CD4-positive, alpha-beta T cell (primary cell): ENCODE measurements at places on chromosomes 3 and 15.

- no peak for DNase-seq
Observed at GRCh38 chr15:62090988-62091387, 24.2 kb downstream of the C2CD4A start.

- DNase-seq, result no peak
Observed at GRCh38 chr3:73558727-73559075, 66.0 kb downstream of the PDZRN3 start.

- DNase-seq, result peak; percentile 65
Observed at GRCh38 chr3:197456261-197457091, 99.3 kb downstream of the BDH1 start.

DNA sequence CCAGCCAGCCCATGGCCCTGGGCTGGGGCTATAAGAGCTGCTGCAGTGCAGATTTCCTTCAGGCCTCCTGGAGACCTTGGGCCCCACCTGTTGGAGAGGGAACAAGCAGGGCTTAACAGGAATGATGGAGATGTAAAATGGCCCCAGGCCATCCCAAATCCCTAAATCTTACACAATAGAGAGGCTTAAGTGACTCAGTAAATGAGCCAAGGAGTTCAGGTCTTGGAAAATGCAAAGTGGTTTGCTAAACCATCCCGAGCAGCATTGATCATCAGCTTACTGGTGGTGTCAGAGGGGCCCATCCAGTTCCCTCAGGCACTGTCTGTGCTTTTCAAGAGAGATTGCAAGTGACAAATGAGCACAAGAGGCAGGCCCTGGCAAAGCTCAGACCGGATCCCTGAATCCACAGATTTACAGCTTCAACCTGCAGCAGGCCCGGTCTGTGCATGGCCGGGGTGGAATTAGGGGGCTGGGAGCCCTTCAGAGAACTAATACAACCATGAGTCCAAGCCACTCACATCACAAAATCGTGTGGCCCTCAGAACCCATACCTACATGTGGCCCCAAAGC lies 325.4 kb downstream of the UACA start:
- DNase-seq, result no peak

DNA sequence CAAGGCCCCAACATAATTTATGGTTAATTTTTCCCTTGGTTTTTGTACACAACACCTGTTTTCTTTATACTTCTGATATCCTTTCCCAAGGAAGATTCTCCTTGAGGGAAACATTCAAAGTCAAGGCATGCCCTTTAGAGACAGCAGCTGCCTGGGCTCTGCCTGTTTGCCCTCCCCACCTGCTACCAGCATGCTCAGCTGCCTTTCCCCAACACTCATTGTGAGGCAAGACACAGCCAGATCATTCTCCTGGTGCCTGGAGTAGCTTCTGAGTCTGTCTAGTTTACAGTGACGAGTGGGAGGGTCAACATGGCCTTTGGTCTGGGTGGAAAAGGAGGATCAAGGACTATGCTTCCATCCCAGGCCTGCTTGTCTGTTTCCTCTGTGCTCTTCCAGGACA lies 132.5 kb downstream of the EPHB1 start:
- DNase-seq, result no peak

- no peak for DNase-seq
Observed at GRCh38 chr15:101522091-101522490, 32.6 kb upstream of the PCSK6 start.

DNA sequence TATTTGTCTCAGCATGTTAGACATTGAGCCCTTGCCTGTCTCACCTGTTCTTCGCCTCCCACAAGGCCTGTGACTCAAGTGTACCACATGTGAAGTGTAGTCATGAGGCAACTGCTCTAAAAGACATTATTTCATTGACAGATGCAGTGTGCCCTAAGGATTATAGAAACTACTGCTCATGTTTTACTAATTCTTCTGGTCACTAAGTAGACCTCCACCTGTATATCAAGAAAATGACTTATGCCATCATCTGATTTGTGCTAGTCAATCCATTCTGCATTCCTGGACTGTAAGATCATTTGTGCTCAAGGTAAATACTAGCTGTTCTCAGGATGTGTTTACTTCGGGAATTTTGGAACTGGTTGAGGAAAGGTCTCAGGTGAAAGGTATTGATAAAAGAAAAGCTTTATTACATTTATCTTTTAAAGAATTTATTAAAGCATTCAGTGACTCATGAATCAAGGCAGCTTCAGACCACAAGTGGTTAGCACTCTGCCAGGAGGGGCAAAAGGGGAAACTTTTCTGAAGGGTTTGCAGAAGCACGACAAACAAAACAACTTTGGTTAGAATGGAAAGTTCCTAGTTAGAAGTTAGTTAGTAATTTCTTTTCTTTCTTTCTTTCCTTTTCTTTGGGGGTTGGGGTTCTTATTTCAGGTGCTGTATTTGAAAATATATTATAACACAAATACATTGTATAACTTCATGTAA lies 465.3 kb upstream of the CBLB start:
- DNase-seq, result peak; percentile 37

DNA sequence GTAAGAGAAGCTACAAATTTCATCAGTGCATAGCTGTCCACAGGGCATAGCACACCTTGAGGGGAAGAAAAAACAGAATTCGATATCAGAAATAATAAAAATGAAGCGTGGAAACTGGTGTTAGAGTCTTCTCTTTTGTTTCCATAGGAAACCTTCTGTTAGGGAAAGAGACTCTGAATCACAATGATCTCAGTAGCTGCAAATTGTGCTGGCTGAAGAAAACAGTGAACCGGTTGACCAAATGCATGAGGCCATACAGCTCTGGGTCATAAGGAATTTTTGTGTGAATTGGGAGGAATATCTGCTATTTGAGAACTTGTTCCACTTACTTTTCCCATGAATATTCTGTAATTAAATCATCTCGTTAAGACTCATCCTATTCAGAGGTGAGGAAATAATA lies 580.2 kb upstream of the NECTIN3 start:
- DNase-seq, result no peak

- DNase-seq, result no peak
Observed at GRCh38 chr15:76189106-76189505, 122.2 kb downstream of the ETFA start.

DNA sequence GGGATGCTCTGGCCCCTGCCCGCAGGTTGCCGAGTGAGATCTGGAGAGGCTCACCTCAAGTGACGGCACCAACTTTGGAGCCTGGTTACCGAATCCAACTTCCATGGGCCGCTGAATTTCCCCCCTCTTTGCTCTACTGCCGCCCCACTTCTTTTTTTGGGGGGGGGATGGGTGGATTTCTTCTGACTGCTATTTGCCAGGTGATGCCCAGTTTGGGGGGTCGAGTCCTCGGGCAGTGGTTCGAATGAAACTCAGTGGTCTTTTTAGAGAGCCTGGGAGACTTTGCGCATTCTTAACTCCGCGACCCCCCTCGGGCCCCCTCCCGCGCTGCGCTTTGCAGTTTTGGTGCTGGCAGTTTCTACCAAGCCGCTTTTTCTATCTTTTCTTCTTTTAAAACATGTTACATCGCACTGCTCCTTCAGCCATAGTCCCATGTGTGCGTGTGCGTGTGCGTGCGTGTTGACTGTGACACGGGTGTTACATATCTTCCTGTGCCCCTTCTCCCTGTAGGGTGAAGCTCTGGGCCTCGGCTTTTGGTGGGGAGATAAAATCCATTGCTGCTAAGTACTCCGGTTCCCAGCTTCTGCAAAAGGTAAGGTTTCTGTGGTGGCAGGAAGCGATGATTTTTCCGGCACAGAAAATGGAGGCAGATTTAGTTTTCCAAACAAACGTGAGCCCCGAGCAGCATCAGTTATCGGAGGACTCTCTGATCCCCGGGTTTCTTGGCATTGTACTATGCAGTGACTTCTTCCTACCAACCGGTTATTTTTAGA lies 837 bp downstream of the CACNA2D3 start:
- no peak for DNase-seq

DNA sequence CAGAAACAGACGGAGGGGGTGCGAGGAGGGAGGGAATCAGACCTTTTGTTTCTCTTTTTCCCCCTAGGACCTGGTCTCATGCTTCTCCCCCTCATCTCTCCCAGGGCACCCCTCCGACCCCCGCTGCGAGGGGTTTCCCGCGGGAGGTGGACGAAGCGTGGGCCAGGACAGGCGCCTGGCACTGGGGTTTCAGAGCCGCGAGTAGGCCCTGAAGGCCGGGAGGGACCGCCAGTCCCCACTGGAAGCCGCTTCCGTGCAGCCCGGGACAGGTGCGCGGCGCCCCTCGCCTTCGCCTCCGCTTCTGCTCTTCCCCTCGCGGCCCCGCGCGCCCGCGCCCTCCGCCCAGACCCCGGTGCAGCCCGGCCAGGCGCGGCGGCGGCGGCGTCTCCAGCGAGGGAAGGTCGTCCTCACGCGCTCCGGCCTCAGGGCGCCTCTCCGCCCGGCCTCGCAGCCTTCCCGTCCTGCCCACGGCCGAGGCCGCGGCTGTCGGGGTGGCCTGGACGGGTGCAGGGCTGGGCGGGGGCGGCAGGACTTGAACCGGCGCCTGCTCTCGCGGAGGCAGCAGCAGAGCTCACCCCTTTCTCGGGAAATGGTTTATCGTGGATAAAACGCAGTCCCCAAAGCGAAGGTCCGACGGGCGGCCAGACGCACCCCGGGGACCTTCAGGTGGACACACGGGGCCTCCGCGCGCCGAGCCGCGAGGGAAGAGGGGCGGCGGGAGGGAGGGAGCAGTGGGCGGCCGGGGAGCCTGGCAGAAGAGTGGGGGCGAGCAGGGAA lies 31.5 kb upstream of the ADAMTS17 start:
- no peak for DNase-seq

DNA sequence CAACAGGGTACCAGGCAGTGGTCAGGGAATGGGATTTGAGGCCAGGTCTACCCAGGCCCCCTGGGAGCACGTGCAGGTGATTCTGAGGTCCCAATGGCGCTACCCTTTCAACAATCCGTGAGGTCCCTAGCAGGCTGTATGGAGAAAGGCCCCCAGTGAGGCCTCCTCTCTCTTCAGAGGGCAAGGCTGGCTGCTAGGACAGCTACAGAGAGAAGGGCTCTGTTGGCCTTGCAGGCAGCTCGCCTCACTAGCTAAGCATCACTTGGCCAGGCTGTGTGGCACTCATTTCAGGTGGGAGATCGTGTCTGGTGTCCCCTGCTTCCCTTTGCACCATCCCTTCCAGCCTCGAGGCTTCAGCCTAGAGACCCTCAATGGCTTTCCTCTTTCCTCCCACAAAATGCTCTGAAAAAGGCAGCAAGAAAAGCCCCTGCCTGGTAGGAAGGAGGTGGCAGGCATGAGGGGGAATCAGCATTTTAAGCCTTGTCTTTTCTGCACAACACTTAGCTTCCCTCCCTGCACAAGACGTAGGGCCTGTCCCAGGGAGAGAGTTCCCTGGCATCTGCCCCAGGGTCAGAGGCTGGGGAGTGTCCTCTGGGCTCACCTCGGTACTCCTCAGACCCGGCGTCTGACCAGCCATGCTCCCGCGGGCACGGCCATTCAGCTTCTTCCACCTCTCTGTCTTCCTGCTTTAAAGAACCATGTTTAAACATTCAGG lies 111.8 kb downstream of the ASB7 start:
- DNase-seq, result no peak

DNA sequence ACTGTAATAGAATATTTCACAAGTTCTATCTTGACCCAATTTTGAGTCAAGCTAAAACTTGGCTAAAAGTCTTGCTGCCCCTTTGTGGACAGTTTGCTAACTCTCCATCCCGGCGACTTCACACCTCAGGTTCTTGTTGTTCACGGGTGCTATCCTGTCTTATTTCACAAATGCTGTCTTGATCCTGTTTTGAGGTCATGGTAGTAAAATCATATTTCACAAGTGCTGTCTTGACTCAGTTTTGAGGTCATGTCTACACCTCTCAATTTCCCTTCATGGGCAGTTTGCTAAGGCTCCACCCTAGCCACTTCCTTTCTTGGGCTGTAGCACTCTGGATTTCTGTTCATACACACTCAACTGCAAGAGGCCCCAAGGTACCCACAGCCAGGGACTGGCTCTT lies 45.0 kb upstream of the GK5 start:
- no peak for DNase-seq

DNA sequence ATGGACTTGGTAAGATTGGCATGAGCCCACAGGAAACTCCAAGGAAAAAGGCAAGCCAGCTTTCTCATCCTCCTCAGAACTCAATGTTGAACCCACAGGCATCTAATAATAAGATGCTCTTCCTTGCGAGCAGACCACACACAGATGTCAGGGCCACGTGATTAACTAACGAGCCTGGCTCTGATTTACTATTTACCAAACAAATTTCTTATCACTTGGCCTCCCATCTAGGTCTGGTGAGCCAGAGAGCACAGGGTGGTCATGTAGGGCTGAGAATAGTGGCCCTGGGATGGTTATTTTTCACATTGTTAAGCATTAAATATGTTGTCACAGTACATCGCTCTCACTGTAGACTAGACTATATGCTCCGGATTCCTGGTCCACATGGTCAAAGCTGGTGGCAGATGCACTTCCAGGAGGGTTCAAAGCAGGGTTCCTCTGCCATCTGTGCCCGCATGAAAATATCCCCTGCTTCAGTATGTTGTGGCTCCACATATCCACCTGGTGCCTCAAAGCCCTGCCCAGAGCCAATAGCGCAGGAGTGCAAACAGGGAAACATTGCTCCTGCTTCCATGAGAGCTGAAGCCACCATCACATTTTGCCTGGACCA lies 472.5 kb upstream of the WNT5A start:
- DNase-seq, result no peak

DNA sequence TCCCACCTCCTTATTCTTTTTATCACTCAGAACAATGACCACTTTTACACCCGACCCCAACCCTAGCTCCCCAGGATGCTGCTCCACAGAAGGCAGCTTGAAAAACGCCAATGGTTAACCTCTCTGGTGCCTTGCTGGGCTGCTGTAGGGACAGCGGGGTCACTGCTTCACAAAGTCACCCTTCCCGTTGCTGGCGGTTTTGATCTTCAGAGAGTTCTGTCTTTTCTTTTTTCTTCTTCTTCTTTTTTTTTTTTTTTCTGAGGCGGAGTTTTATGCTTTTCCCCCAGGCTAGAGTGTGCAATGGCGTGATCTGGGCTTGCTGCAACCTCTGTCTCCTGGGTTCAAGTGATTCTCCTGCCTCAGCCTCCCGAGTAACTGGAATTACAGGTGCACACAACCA lies 20.7 kb downstream of the CEP19 start:
- DNase-seq, result no peak

- no peak for DNase-seq
Observed at GRCh38 chr3:18771931-18772330, 346.8 kb upstream of the SATB1 start.

DNA sequence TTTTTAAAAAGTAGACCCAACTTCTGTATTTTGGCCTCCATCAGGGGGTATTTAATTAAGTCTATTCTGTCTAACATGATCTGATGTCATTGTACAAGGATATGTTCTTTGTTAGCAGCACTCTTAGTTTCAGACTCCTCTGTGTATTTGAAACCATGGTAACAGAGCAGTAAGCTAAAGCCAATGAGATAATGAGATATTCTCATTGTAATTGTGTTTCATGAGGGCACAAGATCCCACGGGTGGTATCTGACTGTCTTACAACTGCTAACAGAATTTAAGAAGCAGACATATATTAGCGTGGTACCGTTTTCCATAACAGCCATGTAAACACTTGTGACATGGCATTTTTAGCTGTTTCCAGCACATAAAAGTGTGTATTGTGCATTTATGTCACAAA lies 251.2 kb upstream of the VEPH1 start:
- DNase-seq, result no peak

- DNase-seq, result no peak
Observed at GRCh38 chr3:87229113-87229512, 2.0 kb downstream of the CHMP2B start.
